ENCODE measurements at places on chromosomes 5 and 9.

DNA sequence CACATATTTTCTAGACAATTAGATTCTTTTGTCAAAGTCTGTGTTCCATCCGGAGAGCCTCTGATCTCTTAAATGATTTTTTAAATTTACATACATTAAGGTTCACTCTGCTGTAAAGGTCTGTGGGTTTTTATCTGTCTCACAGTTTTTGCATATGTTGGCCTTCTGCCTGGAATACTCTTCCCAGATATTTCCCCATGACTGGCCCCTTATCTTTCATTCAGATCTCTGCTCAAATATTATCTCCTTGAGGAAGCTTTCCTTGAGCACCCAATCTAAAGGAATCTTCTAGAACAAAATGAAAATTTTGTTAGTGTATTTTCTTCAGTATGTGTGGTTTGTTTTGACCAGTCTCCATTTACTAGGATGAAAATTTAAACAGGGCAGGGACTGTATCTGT lies 26.3 kb downstream of the FAF2 start:
- DNase-seq: no peak

- peak; percentile 31 for DNase-seq
Measured at GRCh38 chr5:58459146-58460001, 512 bp downstream of the PLK2 start.

GRCh38 chr5:170745481-170746071 lies 37.9 kb upstream of the GABRP start:
- DNase-seq: no peak

DNA sequence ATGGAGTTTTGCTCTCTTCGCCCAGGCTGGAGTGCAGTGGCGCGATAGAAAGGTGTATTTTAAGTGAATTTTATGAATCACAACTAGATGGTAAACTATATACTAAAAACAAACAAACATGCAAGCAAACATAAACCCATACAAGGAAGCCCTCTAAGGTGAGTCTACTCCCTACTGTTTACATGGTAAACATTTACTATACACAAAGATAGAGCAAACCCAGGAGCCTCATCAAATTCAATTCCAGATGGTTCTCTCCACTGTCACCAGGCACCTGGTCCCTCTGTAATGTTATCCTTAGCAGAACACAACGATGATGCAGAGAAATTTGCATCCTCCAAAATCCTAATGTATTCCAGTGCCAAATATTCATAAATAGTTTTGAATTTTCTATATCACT lies 17.9 kb downstream of the ANKH start:
- DNase-seq: no peak

GRCh38 chr5:1983401-1983800 lies 100.7 kb upstream of the IRX4 start:
- DNase-seq: no peak

DNA sequence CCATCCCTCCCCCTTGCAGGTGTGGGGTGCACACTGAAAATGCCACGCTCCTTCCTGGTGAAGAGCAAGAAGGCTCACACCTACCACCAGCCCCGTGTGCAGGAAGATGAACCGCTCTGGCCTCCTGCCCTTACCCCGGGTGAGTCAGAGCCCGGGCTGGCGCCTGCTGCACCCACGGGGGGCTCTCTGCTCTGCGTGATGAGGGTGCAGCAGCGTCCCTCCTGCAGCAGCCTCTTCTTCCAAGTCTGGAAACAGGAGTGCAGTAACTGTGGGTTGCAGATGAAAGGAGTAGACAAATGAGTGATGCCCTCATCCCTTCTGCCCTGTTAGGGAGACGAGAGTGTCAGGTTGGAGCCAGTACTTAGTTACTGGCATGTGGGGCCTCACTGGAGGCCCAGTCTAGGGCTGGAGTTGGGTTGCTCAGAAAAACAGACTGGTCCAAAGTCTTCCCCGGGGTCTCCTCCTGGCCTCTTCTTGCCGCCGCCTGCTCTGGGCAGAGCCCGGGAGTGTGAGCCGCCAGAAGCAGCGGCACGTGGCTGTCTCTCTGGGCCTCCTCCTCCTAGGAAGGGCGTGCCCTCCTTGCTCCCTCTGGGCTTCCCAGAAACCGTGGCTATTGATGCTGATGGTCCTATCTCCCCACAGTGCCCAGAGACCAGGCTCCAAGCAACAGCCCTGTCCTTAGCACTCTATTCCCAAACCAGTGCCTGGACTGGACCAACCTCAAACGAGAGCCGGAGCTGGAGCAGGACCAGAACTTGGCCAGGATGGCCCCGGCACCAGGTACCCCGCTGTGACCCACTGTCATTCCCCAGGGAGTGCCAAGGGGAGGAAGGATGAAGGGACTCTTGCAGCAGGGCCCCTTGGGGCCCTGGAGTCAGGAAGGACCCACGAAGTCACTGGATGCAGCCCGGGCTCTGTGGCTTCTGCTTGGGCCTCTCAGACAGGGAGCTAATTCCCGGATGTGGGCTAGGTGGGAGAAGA lies 8.4 kb downstream of the GFI1B start:
- no peak for DNase-seq

- no peak for DNase-seq
Measured at GRCh38 chr5:112743631-112744030, 5.9 kb downstream of the APC start.

- DNase-seq: no peak
Measured at GRCh38 chr9:7103367-7103766, 345.6 kb downstream of the KDM4C start.

GRCh38 chr9:100211476-100211875 lies 112.4 kb downstream of the INVS start:
- DNase-seq: no peak

DNA sequence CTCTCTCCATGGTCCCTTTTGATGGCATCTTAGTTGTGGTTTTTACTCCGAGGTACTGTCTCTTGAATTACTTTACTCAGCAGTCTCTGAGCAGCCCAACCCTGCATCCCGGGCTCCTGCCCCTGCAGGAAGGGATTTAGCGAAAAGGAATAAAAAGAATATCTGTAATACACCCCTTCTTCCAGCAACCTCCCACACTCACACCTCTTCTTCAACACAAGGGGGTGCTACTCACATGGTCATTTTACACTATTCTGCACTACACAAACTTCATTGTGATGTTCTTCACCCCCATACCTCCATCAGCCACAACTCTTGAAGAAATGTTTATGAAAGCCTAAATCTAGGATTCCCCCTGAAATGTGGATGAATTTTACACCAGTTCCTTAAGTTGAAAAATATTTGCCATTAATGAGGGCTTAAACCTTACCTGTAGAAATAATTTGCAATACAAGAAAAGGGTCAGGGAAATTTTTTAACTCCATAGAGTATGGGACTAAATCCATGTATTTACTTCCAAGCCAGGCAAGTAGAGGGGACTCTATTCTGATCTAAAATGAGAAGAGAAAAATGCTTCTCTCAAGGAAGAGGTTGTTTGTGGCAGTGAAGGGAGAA lies 26.0 kb downstream of the TPD52L3 start:
- peak; percentile 39 for DNase-seq

GRCh38 chr9:96425500-96426169 lies 7.5 kb upstream of the ZNF367 start:
- DNase-seq: no peak

DNA sequence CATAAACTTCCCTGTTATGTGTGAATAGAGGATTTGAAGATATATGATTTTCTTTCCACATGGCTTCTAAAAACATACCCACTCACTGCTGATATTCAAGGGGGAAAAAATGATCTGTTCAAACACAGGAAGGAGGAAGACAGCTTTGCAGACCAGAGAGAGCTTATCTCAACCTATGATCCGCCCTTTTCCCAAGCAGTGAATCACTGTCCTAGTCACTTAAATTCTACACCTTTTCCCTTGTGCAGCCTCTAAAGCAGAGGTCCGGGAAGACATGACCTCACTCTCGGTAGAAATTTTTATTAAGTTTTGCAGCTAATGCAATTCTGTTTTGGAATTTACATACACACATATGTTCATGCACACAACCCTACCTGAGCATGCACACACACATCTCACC lies 197.2 kb downstream of the DIRAS2 start:
- no peak for DNase-seq
